ENCODE measurements at places on chromosomes 16 and 17.
A peak's percentile ranks its signal among the peaks of the same experiment; 100 is the strongest.

DNA sequence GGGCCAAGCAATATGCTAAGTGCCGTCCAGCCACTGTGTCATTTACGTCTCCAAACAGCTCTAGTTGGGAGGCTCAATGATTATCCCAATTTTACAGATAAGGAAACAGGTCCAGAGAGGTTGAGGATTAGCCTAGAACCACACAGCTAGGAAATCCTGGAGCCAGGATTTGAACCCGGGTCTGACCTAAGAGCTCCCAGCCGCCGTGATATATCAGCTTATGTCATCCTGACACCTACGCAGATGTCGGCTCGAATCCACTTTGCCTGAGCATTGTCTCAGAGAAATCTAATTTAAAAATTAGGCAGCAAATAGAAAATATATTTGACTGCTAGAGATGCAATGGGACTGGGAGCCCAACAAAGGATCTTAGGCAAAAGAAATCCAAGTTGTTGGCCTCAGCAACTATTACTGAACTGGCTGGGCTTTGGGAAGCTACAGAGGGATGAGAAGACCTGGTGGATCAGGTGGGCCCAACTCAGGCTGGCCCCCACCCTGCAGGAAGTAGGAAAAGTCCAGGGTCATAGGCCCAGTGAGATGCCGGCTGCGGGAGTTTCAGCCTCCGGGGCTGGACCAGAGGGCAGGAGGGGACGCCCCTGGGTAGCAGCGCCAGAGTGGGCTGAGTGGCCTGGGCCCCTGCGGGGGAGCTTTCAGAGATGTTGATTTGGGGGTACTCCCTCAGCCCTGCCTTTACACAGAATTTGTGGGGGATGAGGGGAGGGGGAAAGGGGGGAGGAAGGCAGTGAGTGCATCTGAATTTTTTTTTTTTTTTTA is 35.1 kb upstream of the IL21R start:
- DNase-seq, result no peak

DNA sequence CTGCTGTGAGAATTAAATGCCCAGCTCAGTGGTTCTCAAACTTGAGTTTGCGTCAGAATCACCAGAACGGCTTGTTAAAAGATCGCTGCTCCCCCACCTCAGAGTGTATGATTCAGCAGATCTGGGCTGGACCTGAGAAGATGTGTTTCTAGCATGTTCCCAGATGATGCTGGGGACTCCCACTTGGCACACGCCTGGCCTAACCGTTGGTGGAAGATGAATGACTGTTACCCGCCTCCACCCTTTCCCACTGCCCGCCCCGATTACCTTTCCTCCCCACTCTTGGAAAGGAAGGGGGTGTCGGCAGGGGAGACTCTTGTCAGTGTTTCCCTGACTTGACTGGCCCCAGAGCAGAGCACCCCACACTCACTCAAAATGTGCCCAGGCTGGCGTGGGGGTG is 29.3 kb upstream of the ABCC3 start:
- DNase-seq, result no peak

- no peak for DNase-seq
These were observed 16.6 kb downstream of the ENDOV start for GRCh38 chr17:80431246-80432195.

- DNase-seq, result peak; percentile 9
These were observed 205.2 kb downstream of the RAB11FIP4 start for GRCh38 chr17:31596382-31597323.

- DNase-seq, result no peak
These were observed 176.4 kb upstream of the CHMP6 start for GRCh38 chr17:80815151-80815681.

GRCh38 chr17:65293584-65294180 is 156.5 kb downstream of the RGS9 start:
- no peak for DNase-seq

- no peak for DNase-seq
These were observed 22.8 kb downstream of the CCDC102A start for GRCh38 chr16:57513371-57514102.

DNA sequence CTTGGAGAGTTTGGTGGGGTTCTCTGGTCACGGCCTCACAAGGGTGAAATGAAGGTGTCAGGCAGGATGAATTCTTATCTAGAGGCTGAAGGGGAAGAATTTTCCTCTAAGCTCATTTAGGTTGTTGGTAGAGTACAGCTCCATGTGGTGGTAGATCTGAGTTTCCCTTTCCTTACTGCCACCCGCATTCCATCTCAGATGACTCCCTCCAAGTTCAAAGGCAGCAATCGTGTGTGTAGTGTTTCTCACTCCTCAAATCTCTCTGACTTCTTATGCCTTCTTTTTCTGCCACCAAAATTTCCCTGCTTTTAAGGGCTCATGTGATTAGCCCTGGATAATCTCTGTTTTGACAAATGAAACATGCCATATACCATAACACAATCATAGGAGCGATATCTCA is 135.5 kb upstream of the MYOCD start:
- no peak for DNase-seq

DNA sequence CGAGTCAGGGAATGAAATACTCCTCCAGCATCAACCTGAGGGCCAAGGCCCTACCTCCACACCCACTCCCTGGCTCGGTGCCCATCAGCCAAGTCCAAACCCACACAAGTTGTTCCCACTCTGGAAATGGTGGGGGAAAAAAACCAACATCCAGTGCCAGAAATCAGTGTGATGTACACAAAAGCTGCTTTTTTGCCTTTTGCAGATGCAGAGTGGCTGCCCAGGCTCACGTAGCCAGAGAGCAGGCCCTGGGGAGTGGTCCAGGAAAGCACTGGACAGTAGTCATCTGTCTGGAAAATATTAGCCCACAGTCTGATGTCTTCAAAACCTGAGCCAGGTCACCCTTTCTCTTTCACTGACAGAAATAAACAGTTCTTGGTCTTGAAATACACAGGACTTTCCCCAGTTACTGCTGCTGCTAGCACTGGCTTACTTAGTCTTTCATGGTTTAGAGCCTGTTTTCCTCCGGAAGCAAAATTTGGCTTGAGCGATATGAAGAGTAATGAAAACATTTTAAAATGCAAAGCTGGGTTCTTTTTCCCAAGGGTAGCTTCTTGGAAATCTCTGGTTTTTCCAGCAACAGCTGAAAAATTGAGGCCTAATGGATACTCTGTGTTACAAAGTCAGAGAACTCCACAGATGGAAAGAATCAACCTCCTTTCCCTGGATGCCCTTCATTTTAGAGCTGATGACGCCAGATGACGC is 18.2 kb upstream of the NOS2 start:
- DNase-seq, result no peak

DNA sequence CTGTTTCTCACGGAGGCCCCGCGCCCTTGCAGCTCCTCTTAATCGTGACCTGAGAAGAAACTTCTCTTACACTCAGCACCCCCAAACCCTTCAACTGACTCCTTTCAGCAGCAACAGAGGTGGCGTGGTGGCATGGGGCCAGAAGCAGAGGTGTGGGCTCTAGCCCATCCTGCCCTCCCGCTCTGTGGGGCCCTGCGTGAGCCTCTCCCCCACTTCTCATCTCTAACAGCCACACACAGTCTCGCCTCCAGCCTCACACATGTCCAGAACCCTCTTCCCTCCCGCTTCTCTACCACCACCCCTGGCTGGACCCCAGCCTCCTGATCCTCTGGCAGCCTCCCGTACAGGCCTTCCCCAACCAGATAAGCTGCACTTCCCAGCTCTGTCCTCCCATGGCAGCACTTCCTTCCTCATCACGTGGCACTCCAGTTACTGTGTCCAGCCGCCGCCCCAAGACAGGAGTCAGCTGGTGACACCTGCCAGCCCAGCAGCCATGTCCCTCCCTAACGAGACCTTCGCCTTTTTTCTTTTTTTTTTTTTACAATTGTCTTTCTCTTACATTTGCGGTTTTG is 30.5 kb downstream of the NSMCE1 start:
- no peak for DNase-seq

DNA sequence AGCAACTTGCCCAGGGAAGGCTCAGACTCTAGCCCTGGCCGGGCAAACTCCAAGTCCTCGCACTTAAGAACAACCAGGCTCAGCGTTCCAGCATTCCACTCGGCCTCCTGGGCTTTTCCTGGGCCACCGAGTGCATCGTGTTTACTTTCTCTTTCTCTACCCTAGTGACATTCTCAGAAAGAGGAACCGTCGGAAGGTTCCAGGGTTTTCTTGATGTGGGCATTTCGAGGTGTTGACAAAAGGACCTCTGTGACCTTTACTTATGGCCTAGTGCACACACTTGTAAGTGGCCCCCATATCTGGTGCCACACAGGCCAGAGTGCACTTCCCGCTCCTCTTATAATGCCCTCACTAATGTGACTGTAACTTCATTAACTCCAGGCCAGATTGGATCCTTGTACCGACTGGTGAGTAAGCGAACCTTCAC is 3.1 kb upstream of the BANP start:
- DNase-seq, result no peak

DNA sequence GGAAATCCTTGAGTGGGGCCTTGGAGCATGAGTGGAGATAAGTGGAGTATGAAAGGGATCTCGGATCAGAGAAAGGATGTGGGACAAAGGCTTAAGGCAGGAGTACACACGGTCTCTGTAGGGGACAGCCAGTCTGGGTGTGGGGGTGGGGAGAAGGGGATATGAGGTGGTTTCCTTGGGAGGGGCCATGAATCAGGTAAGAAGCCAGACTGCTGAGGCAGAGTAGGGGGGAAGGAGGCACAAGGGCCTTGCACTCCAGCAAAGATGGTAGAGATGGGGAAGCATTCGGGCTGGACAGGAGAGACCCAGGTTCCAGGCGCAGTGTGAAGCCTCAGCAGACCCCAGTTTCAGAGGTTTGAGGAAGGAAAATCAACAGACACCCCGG is 1.6 kb downstream of the HSD11B2 start:
- no peak for DNase-seq

GRCh38 chr17:80781211-80781610 is 210.4 kb upstream of the CHMP6 start:
- no peak for DNase-seq

- DNase-seq, result no peak
These were observed 12.3 kb upstream of the CDC42EP4 start for GRCh38 chr17:73324160-73324475.

- no peak for DNase-seq
These were observed 12.4 kb downstream of the SNTB2 start for GRCh38 chr16:69199382-69199781.

DNA sequence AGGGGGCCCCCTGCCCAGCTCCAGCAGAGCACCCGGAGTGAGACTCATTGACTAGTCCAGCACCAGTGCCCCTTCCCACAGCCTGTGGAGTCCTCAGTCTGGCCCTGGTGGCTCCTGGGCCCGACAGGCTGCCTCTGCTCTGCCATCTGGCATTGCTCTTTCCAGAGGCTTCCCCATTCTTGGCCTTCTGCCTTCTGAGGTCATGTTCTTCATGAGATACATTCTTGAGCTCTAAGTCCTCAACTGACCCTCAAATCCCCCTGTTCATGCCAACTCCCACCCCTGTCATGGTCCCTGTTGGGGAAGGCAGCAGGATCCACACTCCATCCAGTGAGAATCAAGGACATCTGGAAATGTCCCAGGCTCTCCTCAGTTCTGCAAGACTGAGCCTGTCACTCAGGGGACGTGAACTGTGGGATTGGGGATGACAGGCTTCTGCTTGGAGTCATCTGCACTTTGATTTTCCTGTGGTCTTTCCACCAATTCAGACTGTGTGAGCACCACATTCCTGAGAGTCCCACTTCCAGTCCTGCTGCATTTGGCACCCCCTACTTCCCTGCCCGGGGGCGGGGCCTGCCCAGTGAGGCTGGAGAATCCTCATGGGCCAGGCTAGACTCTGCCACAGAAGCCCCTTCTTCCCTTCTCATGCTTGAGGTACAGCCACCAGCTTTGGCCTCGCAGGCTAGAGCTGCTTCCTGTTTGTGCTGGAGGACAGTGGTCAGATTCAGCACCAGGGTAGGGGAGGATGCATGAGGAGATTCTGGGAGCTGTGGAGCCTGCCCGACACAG is 2.7 kb downstream of the TRPV2 start:
- DNase-seq, result no peak

DNA sequence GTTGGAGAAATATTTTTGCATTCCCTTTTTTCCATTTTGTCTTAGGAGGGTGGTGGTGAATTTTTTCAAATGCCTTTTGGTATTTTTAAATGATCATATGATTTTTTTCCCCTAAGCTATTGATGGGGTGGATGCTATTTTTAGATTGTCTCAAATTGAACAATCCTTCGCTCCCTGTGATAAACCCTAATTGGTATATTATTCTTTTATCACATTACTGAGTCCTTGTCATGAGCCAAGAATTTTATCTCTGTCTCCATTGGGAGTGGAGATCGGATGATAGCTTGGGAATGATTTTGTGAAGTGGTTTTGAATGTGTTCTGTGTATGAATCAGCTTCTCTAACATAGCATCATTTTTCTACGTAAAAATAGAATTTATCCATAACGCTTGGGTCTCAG is 15.4 kb downstream of the NECAB2 start:
- no peak for DNase-seq

DNA sequence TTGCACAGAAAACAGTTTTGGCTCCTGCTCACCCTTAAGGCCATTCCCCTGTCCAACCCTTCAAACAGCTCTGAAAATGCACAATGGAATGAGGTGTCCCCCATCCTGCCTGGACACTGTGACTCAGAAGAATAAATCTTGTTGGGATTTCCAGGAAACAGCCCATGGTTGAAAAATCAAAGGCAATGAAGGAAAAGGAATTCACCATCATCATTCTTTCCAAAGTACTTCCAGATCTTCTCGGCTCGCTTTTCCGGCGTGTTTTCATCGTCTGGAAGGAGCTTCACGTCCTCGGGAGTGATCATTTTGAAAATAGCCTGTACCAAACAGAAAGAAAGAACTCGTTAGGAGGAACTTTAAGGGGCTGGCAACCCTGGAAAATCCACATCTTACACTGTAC is 4.3 kb downstream of the RCVRN start:
- DNase-seq, result no peak

DNA sequence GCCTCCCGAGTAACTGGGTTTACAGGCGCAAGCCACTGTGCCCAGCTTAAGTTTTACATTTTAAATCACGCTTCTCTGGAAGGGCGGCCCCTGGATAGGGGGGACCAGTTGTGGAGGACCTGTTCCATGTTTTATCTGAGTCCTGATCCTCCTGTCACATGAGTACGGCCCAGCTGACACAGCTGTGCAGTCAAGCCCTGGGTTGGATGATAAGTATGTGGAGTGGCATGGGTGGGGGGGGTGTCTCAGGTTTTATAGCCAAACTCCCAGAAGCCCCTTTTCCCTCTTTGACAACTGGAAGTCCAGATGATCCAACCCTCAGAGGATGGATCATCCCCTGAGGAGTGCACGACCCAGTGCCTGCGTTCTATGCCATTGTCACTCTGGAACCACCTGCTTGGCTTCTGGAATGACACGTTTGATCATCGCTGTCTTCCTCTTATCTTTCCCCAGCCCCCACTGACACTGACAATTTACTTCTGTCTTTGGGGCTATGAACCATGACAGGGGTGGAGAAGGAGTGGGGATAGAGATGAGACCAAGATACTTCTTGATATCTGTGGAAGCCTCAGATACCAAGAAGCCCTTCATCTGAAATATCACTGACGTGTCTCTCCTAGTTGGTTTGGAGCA is 191.2 kb downstream of the MSI2 start:
- DNase-seq, result no peak

All from stimulated activated CD4-positive, alpha-beta T cell treated with anti-CD3 and anti-CD28 coated beads, Interleukin-15, amount 100 ng/mL, for 48 hours (primary cell).